ENCODE measurements at places on chromosomes 1 and 21.

- DNase-seq, result peak; percentile 52
Measured at GRCh38 chr21:33731447-33731846, 89.1 kb downstream of the ITSN1 start.

DNA sequence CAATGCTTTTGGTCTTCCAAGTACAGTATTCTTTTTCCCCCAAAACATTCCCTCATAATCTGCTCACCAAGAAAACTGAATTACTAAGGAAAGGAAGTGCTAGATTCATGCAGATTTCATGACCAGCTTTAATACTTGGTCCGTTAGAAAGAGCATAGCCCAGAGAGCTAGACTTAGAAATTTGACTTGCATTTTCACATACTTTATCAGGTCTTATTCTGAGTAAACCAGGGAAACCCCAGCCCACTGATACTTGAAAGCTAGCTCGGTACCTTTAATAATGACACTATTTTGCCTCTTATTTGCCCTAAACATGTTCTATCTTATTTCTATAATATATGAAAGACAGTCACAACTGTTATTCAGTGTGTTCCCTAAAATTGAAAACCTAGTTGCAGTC is 204.5 kb downstream of the TTLL7 start:
- no peak for DNase-seq

DNA sequence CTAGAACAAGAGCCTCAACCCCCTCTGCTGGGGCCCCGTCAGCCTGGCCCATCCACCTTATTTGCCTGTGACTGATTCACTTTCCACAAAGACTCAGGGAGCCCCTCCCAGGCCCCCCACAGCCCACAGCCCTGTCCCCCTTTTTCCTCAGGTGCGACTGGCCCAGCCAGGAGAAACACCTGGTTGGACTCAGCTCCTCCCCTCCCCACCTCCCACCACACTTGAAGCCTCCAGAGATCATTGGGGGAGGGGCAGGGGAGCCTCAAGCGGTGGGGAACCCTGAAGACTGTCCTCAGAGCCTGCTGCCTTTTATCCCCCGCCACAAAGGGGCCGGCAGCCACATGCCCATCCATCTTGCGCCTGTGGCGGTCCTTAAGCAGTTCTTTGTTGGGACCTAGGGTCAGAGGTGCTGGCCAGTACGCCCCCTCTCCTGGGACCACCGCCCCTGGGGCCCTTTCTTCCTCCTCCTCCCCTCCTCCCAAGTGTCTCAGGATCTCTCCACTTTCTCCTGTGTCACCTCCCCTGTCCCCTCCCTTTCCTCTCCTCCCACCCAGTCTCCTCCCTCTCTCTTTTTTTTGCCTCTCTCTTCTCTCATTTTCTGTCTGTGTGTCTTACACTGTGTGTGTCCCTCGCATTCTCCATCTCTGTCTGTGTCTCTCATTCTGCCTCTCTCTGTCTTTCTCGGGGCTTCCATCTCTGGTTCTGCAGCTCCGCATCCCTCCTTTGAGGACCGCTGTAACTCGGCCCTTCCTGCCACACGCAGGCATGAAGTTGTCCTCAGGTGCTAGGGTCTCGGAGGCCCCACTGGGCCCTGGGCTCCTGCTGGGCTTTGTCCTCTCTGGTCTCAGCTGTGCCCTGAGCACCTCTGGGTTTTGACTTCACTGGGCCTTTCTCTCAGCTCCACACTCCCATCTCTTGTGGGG is 12.2 kb downstream of the CRABP2 start:
- no peak for DNase-seq

- DNase-seq, result no peak
Measured at GRCh38 chr1:198417039-198417438, 123.4 kb downstream of the ATP6V1G3 start.

GRCh38 chr1:181119093-181119989 is 30.8 kb downstream of the IER5 start:
- no peak for DNase-seq

- DNase-seq, result peak; percentile 20
Measured at GRCh38 chr1:70358921-70359564, 4.5 kb upstream of the ANKRD13C start.

DNA sequence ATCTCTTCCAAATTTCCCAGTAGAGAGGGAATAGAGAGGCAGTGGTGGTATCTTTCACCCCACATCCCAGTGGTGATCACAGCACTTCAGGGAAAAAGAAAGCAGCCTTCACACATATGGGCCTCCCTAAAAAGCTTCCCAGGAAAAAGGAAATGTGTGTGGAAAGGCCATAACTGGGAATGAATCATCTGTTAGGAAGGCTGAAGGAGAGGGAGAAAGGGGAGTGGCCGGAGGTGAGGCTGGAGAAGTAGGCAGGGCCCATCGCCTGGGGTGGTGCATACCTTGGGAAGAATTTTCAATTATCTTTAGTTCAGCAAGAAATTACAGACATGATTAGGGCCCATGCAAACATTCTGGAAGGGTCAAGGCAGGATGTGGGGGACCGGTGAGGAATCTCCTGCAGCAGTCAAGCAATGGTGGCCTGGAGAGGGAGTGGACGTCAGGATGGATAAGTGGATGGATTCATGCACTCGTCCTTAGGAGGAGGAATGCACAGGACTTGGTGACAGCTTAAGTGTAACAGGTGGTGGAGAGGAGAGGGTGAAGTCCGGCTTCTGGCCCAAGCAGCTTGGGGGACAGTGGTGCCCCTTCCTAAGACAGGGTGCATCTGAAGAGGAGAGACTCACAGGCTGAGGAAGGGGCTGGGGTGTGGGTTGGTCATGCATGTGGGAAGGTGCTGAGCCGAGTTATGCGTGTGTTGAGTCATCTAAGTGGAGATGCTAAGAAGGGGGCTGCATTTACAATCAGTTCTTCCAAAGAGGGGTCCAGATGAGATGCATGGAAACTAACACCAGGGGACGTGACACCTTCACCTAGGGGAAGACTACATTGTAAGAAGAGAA is 17.9 kb downstream of the HIVEP3 start:
- DNase-seq, result no peak

- DNase-seq, result no peak
Measured at GRCh38 chr1:109935451-109935900, 24.8 kb downstream of the CSF1 start.

GRCh38 chr1:245621589-245621988 is 466.8 kb downstream of the KIF26B start:
- DNase-seq, result no peak

- DNase-seq, result peak; percentile 71
Measured at GRCh38 chr1:232904566-232904965, 45.8 kb upstream of the NTPCR start.

DNA sequence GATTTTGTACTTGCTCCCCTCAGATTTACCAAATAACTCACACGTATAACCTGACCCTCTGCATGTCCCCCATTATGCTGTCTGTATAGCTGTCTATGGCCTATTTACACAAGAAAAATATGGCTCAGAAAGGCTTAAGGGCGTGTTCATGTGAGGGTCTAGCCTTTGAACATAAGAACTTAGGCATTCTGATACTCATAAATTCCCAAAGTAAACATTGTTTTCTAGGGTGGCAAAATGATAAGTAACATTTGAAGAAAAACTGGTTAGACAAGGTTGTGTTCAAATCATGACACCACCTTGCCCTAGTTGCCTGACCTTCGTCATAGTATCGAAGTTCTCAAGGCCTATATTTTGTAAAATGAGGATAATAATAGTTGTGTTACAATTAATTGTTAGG is 394.6 kb downstream of the LRRIQ3 start:
- no peak for DNase-seq

DNA sequence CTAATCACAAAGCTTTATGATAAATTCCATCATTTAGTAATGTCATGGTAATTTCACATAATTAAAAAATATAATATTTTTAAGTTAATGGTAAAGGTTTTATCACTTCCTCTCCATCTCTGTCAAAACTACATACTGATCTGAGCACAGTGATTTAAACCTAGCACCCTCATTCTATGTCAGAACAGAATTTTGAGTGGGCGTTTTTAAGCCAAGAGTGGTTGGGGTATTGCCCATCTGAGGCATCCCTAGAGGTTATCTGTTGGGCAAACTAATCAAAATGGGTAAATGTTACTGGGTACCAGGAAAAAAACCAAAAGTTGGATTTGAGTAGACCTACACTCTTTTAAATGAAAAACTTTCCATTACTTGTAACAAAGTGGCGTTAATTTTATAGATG is 100.7 kb upstream of the GFI1 start:
- no peak for DNase-seq

GRCh38 chr1:243438815-243439214 is 183.0 kb downstream of the SDCCAG8 start:
- peak; percentile 26 for DNase-seq

DNA sequence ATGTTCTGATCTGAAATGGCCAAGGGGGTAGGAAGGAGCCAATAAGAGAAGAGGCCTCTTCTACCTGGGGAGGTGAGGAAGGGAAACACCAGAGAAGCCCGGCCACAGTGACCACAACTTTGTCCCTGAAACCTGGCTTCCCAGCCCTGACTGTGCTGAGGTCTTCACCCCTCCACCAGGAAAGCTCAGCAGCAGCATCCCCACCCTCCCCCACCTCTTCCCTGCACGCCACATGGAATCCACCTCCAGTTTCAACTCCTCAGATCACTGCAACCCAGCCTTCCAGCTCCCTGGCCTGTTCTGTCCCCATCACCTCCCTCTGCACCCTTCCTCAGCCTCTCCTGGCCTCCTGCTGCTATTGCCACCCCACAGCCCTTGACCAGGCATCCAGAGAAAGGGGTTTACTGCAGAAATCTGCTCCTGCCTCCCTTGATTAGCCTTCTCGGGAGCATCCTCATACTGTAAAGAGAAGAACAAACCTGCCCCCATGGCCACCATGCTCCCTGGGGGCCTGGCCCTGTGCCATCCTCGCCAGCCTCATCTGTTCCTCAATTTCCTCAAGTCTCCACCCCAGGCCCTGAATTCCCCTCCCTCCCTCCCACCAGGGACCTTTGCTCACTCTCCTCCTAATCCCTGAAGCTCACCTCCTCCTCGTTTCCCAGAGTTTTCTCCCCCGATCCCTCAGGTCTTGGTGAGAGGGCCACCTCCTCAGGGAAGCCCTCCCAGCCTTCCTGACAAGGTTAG is 450.9 kb downstream of the MATN1 start:
- no peak for DNase-seq

- no peak for DNase-seq
Measured at GRCh38 chr1:218394416-218394815, 49.3 kb downstream of the TGFB2 start.

DNA sequence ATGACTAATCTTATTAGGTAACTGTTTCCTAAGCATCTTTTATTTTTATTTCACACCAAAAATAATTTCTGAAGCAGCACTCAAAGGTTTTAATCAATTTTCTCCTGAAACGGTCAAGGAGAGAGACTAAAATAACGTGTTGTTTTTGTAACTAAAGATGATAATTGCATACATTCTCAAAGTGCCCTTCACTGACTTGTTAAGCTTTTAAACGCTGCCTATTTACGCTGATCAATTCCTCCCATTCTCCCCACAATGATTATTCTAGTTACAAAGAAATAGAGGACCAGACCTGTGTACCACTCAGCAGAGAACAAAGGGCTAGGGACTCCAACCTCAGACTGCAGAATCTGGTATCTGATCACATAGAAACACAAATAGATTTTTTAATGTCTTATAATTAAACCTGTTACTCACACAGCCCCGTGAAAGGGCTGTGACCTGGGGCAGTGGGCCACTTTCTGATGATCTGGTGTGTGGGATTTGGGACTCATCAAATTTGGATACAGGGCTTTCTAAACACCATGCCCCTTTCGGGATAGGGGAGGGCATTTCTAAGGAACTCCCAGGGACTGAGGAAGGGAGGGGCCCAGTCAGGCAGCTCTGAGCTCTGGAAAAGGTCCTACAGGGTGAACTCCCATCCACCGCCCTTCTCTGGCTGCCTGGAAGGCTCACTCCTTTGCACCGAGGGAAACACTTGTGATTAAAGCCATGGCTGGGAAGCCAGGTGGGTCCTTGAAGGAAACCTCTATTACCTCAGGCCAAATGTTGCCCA is 65.2 kb downstream of the BCAR3 start:
- no peak for DNase-seq

DNA sequence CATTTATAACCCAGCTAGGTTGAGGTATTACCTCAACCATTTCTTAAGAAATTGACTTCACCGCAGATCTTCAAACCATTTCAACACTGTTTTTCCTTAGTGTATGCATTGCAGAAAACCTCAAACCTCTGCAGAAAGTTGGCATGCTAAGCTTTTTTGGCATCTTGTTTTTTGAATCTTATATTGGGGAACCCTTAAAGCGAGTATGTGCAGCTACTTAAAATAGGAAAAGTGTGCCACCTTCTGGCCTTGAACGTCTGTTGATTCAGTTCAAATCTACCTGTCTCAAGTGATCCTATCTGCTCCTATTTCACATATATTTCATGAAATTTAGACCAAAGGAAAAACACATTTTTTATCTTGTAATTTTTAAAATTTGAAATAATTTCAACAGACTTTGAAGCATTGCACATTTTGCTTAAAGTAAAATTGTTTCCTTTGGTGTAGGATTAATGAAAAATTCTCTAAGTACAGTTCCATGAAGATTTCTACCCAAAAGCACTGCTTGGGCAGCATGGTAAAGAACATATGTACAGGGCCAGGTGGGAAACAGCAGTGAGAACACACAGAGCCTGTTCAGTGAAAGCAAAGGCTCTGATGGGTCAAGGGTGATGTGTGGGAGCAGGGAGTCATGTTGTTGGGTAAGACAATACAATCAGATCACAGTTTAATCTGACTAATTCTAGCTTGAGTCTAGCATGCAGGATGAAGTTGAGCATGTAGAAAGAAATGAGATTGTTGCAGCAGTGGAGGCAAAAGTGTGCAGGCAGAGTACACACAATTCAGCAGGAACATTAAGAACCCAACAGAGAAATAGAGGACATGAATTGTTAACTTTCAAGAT is 17.2 kb downstream of the HENMT1 start:
- DNase-seq, result peak; percentile 91

- no peak for DNase-seq
Measured at GRCh38 chr1:147726168-147726567, 34.2 kb downstream of the GJA5 start.
